ENCODE measurements at places on chromosomes 2 and 18.

DNA sequence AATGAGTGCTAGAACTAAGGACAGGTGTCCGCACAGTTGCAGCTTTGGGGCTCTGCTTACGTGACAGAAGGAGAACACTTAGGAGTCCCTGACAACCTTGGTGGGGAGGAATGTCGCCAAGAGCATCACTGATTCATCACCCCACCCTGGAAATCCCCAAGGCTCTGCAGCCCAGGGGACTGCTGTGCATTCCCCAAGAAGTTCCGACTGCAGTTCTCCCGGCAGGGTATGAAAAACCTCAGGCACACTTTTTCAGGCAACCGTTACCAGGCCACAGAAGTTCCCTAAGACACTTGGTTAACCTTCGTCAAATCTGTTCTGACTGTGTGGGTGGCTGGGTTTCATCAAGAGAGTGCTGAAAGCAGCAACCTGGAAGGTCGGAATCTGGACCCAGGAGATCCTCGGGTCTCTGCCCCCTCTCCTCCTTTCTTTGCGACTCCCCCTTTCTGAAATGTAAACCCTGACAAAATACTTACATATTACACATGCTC is 192.1 kb upstream of the CXCR4 start:
- no peak for DNase-seq

DNA sequence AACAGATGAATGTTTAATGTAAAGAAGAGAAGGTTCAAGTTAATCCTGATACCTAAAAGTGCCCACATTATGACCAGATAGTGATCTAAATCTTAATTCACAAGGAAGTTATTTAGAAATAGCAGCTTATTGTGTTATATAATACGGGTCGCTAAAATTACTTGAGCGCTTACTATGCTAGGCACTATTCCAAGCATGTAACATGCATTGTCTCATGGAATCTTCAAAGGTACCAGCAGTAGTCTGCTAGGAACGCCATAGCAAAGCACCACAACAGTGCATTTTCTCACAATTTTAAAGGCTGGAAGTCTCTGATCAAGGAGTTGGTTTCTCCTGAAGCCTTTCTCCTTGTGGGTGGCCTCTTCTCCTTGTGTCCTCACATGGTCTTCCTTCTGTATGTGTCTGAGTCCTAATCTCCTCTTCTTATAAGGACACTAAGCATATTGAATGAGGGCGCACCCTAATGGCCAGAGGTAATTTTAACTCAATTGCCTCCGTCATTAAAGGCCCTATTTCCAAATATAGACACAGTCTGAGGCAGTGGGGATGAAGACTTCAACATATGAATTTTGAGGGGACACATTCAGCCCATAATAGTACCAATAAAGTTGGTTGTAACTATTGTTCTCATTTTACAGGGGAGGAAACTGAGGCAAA is 118.4 kb downstream of the LRRC30 start:
- DNase-seq = no peak

DNA sequence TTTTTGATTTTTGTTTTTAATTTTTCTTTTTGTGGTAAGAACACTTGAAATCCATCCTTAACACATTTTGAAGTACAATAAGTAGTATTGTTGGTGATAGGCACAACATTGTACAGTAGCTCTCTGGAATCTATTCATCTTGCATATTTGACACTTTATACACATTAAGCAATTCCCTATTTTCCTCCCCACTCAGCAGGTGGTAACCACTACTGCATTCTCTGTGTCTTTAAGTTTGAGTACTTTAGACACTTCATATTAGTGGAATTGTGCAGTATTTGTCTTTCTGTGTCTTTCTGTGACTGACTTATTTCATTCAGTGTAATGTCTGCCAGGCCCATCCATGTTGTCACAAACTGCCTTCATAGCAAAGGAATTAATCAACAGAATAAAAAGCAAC is 471.7 kb upstream of the CDH20 start:
- DNase-seq = no peak

GRCh38 chr2:42964439-42965083 is 172.2 kb upstream of the HAAO start:
- no peak for DNase-seq

DNA sequence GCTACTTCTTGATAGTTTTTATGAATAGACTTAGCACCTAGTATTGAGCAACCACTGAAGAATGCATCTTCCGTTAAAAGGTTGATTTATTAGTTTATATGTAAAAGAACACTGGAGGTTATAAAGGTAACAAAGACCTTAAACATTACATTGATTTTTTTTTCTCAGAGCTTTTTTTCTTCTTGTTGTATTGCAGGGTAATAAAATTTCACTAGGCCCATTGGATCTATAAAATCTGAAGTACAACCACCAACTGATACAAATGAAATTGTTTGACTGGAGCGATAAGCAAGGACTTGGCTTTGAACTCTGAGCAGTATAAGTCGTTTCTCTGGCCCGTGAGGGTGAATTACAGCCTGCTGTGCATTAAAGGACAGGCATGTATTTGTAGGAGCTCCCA is 344.0 kb downstream of the LRRTM1 start:
- DNase-seq = no peak

DNA sequence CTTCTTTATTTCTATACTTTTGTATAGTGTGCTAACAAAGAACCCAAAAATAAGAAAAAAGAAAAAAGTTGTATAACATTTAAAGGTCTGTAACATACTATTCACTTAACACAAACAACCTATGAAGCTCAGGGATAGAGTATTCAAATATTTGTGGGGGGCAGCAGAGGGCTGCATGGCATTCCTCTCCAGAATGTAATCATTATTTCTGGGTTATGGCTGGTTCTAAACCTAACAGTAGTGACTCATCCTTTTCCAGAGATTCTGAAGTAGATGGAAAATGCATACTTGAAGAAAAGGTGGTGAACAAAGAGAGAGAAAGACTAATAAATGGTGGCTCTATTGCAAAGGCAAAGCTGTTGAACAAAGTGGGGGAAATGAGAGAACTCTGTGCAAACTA is 249.4 kb downstream of the NRXN1 start:
- DNase-seq = no peak

- no peak for DNase-seq
Measured at GRCh38 chr2:109253217-109253616, 124.2 kb downstream of the SH3RF3 start.

DNA sequence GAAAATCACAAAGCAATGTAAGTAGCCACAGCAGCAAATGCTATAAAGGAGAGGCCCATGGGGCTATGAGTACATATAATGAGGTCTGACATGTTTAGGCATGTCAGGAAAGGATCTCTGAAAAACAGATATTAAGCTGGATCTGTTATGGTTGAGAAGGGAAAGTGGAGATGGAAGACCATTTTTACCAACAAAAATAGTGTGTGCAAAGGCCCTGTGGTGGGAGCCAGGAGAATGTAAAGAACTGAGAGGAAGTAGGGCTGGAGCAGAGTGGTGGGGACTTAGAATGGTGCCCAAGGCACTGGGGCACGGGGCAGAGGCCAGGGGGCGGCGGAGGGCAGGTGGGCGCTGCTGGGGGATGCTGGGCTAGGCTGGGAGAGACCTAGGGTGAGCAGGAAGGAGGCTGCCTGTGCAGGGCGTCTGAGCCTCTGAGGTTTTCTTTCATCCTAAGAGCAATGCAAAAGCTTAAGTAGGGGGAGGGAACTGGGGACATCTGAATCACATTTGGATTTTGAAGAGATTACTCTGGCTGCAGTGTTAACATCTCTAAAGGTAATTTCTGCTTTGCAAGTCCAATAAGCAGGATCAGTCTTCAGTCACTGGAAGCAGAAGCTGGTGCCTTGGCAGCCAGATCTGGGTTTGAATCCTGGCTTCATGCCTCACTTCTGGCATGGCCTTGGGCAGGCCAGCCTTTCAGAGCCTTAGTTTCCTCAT is 4.9 kb upstream of the AGFG1 start:
- no peak for DNase-seq

All from D721Med (cell line).